ENCODE measurements at places on chromosomes 7 and 10. TPM values are rescaled to one million over a fixed set of nuclear protein-coding genes. Genes with fewer than 3 reads are reported as not detected.

DNA sequence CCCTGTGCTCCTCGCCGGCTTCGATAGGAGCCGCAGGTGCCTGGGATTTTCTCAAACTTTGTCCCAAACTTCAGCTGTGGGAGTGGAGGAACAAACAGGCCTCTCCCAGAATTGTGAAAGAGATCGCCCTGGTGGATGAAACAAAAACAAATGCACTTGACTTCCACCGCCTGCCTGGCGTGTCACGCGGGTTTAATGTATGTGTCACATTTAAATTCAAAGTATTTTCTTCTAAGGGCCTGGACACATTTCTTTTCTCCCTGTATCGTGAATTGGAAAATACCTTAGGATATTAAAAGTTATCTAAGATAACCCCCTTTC lies 694 bp upstream of the WASL start:
- H3K4me3 ChIP-seq, result peak overlapping the region; percentile 65
- no peaks in the 10 kb centered on the region for H3K27me3 ChIP-seq
- no peaks in the 10 kb centered on the region for H3K36me3 ChIP-seq
- peak; percentile 55 for DNase-seq
- H3K4me1 ChIP-seq, result peaks cover 31% of the 10 kb centered on the region

- H3K27ac ChIP-seq, result no peak overlapping the region
- H3K27me3 ChIP-seq, result no peaks in the 10 kb centered on the region
- H3K4me1 ChIP-seq, result peaks cover 4% of the 10 kb centered on the region
- no peak for DNase-seq
- H3K36me3 ChIP-seq, result no peaks in the 10 kb centered on the region
These were observed 7.3 kb downstream of the EEPD1 start for GRCh38 chr7:36160313-36160712.

DNA sequence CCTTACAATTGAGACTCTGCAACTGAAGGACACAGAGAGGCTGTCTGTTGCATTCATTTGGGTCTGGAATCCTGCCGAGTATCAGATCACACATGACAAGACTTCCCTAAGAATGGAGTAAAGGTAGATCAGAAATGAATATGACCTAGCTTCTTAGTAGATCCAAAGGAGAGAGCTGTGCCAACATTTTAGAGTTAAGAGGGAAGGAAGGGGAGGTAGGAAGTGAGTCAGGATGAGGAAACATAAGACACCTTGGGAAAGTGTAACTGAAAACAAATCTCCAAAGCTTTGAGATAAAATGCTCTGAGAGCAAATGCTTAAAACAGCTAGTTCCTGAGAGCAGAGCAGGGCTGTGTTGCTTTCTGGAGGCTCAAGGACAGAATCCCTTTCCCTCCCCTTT lies 6.1 kb upstream of the SLC25A13 start:
- H3K4me3 ChIP-seq, result no peak overlapping the region
- H3K27ac ChIP-seq, result no peak overlapping the region
- no peak for DNase-seq
- H3K27me3 ChIP-seq, result no peaks in the 10 kb centered on the region
- no peaks in the 10 kb centered on the region for H3K36me3 ChIP-seq

The CDNF gene
- total RNA-seq, result 1.1 TPM

The GPR85 gene
- total RNA-seq, result not detected

- H3K27me3 ChIP-seq, result no peaks in the 10 kb centered on the region
- peak; percentile 26 for DNase-seq
- H3K36me3 ChIP-seq, result no peaks in the 10 kb centered on the region
- no peak overlapping the region for H3K4me3 ChIP-seq
- H3K4me1 ChIP-seq, result peaks cover 7% of the 10 kb centered on the region
These were observed 132.0 kb downstream of the RPS24 start for GRCh38 chr10:78165617-78166016.

GRCh38 chr10:3897156-3897555 lies 112.1 kb upstream of the KLF6 start:
- H3K4me3 ChIP-seq, result no peak overlapping the region
- H3K27me3 ChIP-seq, result no peaks in the 10 kb centered on the region
- H3K4me1 ChIP-seq, result no peaks in the 10 kb centered on the region
- no peak for DNase-seq

The LLCFC1 gene
- total RNA-seq, result not detected

- H3K36me3 ChIP-seq, result no peaks in the 10 kb centered on the region
- no peak overlapping the region for H3K4me3 ChIP-seq
- peaks cover 8% of the 10 kb centered on the region for H3K27me3 ChIP-seq
- DNase-seq, result no peak
- H3K4me1 ChIP-seq, result peaks cover 6% of the 10 kb centered on the region
These were observed 9.9 kb upstream of the SPAG6 start for GRCh38 chr10:22335173-22335933.

DNA sequence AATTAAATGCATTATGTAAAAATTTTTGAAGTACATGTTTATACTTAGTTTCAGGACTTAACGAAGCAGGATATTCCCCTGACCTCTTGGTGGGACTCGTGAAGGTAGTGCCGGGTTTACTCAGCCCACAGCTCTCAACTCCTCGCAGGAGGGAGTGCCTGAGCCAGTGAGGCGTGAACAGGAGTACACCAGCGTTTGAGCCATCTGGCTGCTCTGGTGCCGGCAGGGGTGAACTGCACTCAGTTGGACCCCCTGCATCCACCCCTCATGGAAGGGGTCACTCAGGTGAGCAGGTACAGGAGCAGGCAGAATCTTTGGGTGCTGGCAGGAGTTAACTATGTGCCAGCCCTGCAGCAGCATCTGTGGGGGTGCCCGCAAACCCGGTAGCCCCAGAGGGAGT lies 625.1 kb upstream of the PCDH15 start:
- H3K27ac ChIP-seq, result no peak overlapping the region
- H3K4me3 ChIP-seq, result no peak overlapping the region
- no peak for DNase-seq
- H3K27me3 ChIP-seq, result no peaks in the 10 kb centered on the region
- no peaks in the 10 kb centered on the region for H3K4me1 ChIP-seq

GRCh38 chr7:96621932-96622331 lies 87.7 kb downstream of the SEM1 start:
- DNase-seq, result no peak
- H3K27me3 ChIP-seq, result no peaks in the 10 kb centered on the region
- no peak overlapping the region for H3K27ac ChIP-seq
- no peaks in the 10 kb centered on the region for H3K4me1 ChIP-seq
- no peak overlapping the region for H3K4me3 ChIP-seq

All from HCT116 (cell line).